BJ (cell line): ENCODE measurements at places on chromosomes 16 and 17.

- no peak for DNase-seq
Measured at GRCh38 chr16:11757671-11758545, 15.3 kb upstream of the TXNDC11 start.

GRCh38 chr17:82215972-82216300 is 3.3 kb upstream of the CCDC57 start:
- no peak for DNase-seq

GRCh38 chr16:58157239-58157638 is 28.1 kb upstream of the CFAP20 start:
- no peak for DNase-seq

DNA sequence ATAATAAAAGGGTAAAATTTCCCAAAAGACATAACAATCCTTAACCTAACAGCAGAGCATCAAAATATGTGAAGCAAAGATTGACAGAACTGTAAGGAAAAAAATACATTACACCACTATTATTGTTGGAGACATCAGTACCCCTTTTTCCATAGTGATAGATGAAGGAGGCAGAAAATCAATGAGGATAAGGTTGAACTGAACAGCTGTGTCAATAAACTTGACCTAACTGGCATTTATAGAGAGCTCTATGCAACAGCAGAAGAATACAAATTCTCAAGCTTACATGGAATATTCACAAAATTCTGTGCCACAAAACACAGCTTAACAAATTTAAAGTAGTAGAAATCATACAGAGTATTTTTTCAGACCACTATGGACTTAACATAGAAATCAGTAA is 195.0 kb upstream of the ELAC2 start:
- DNase-seq = no peak

GRCh38 chr16:4556112-4556511 is at the start of gene C16orf96:
TSS of gene C16orf96 (plus strand) at chr16:4556340. CDS start at chr16:4556490, 150 bp downstream.
- no peak for DNase-seq
